ENCODE measurements at places on chromosomes 11 and 22.

DNA sequence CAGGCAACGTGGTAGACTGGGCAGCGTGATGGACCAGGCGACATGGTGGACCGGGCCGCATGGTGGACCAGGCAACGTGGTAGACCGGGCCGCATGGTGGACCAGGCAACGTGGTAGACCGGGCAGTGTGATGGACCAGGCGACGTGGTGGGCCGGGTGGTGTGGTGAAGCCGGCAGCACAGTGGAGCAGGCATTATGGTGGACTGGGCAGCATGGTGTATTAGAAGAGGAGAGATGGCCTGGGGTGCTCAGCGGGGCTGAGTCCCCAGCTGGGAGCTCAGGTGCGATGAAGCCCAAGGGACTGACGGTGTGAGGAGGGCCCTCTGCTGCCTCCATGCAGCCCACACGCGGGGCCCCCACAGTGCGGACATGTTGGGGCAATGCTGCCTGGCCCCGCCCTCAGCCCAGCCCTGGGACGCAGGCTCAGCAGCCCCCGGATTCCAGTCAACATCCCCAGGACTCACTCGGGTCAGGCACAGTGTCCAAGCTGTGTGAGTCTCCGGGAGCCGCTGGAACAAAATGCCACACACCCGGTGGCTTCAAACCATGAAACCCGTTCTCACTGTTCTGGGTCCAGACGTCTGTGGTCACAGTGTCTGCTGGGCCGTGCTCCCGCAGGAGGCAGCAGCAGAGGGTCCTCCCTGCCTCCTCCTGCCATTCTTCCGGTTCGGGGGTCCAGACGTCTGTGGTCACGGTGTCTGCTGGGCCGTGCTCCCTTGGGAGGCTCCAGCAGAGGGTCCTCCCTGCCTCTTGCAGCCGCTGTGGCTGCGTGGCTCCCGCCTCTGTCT is 1084.9 kb downstream of the BRD1 start:
- DNase-seq = no peak

DNA sequence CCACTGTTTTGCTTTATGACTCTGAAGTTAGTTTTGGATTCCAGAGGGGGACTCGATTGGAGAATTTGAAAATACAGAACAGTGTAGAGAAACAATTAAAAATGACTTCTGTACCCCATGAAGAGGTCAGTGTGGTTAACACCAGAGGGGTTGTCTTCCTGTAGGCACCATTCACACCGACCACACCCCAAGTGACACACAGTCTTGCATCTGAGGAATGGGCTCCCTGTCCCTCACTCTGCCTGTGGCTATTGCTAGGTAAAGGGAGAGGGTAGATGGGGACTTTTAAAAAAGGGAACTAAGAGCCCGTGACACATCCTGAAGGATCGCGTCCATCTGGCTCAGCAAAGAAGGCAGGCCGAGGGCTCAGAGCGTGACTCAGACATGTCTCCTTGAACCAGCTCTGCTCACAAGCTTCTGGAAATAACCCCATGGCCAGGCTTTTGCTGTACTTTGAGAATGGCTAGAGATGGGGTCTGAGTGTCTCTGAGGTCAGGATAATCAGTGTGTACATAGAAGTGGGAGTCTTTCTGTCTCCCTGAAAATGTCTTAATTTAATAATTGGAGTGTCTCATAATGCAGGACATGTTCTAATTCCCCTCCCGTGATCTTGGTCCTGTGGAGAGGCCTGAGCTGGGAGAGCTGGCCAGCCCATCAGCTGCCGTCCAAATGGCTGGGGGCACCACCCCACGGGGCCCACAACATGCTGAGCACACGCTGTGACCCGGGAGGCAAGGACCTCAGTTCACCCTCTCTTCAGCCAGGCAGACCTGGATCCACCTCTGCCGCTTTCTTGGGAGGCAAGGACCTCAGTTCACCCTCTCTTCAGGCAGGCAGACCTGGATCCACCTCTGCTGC is 39.3 kb downstream of the SGSM1 start:
- DNase-seq = no peak

GRCh38 chr11:126722956-126723664 is 277.5 kb downstream of the KIRREL3 start:
- no peak for DNase-seq

DNA sequence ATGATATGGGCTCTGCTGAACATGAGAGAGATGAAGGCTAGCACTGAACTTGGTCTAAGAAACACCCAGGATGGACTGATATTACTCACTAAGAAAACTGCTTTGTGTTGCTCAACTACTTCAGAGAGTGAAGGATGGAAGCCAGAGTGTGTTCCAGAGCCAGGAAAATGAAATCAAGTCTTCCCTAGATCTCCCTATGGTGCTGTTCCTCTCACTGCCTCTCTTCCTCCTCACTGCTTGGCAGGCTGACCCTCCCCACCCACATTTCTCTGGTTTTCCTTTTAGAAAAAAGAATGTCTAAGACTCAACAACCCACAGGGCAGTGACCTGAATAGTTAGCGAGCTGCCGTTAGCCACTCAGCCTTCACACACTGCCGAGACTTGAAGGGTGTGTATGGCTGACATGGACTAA is 65.6 kb downstream of the CCDC81 start:
- no peak for DNase-seq

GRCh38 chr11:69465236-69466000 is 16.0 kb upstream of the LINC01488 start:
- DNase-seq = no peak

GRCh38 chr11:43921561-43922294 is 20.7 kb upstream of the C11orf96 start:
- DNase-seq = no peak

GRCh38 chr11:96149743-96150555 is 193.0 kb downstream of the MAML2 start:
- DNase-seq = no peak

DNA sequence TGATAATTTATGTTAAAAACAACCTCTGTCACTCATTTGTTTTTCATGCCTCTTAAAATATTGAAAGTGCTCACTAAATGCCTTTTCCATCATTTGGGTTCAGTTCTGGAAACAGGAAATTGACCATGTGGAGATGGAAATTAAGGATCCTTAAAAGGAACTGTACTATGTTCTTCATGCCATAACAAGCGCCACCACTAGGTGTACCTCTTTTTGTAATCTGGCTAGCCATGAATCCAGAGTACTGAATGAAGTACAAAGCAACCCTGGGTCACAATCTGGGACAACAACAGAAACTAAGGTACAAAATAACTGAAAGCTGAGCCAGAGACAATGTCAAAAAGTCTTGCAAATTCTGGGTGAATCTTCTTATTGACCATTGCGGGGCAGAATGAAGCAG is 559.1 kb downstream of the FAM181B start:
- DNase-seq = no peak

GRCh38 chr11:75413864-75414263 is 14.5 kb downstream of the RPS3 start:
- DNase-seq = no peak

- DNase-seq = no peak
Measured at GRCh38 chr22:35621451-35621850, 4.3 kb upstream of the MB start.

GRCh38 chr11:108670451-108670850 is 5.6 kb downstream of the DDX10 start:
- no peak for DNase-seq

- DNase-seq = no peak
Measured at GRCh38 chr11:61472868-61473267, 35.7 kb upstream of the LRRC10B start.

DNA sequence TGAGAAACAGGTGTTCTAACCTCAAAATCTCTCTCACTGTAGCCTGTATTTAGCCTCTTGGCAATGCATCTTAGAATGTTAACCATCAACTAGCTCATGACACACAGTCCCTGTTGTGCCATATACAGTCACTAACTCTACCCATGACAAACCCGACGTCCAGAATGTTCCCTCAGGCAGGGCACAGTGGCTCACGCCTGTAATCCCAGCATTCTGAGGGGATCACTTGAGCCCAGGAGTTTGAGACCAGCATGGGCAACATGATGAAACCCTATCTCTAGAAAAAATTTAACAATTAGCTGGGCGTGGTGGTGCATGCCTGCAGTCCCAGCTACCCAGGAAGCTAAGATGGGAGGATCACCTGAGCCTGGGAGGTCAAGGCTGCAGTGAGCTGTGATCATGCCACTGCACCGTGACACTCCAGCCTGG is 18.2 kb upstream of the CCDC34 start:
- DNase-seq = no peak

DNA sequence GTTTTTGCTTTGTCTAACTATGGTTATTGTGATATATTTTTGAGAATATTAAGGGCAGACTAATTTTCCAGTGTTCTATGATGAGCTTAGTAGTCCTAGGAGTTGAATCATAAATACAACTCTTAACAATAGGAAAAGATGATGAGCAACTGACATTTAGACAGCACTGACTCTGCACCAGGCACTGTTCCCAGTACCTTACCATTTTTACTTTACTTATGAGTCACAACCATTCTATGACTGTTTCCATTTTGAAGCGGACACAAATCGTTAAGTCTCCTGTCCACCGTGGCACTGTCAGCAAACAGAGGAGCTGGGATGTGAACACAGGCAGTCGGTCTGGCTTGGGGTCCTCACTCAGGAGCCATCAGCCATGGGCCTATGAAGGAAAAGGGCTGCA is 3.4 kb upstream of the SCGB2A2 start:
- DNase-seq = no peak

GRCh38 chr11:68935066-68935465 is 31.4 kb downstream of the IGHMBP2 start:
- DNase-seq = no peak

GRCh38 chr22:17884893-17885292 is 110.6 kb upstream of the BID start:
- DNase-seq = no peak

DNA sequence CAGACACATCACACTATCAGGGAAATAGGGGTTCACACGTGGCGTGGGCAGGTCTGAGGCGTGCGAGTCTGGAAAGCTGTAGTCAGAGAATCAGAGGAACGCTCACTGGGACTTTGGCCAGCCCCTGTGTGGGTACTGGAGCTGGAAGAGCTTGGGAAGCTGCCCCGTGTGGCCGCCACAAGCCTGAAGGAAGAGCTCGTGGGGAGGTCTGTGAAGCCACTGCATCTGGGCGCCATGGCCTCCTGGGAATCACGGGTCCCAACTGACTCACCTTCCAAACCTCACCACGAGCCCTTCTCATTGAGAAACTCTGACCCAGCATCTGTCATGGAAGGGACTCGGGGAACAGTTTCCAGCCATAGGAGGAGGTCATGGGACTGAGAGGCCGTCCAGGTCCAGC is 5.9 kb upstream of the MRGPRF start:
- no peak for DNase-seq

DNA sequence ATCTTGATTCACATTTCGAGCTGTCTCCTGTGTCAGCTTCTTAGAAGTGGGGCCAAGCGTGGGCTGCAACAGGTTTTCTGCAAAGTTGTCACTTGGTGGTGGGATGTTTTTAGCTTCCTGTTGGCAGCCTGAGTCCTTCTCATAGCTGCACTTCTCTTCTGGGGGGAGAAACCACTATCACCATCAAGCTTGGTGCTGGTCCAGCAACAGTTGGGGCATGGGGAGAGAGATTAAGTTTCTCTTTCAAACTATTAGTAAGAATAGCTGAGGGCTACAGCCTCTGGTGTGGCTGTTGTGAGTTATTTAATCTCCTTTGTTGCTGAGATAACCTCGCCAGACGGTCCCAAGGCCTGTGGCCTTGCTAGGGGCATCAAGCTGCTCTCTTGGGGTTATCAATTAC is 123.3 kb upstream of the CRYBB3 start:
- DNase-seq = peak; percentile 73

DNA sequence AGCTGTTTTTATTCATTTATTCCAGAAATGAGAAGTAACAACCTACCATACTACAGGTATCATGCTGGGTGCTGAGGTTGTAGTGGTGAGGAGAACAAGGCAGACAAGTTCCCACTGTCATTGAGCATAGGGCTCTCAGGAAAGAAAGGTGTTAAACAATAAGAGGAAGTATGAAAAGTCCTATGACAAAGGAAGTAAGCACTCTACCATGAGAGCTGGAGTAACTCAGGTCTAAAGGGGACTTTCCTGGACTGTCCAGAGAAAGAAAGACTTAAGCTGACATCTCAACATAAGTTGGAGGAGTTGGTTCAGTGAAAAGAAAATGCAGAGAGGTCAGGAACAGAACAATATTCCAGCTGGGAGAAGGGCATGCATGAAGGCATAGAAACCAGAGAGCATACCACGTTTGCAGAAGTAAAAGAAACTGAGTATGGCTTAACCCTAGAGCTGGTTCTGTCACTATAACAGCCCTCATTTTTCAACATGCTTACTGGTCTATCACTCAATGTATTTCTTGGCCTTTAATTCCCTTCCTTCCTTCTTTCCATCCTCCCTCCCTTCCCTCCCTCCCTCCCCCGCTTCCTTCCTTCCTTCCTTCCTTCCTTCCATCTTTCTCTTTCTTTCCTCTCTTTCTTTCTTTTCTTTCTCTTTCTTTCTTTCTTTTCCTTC is 137.8 kb upstream of the BDNF start:
- DNase-seq = no peak

DNA sequence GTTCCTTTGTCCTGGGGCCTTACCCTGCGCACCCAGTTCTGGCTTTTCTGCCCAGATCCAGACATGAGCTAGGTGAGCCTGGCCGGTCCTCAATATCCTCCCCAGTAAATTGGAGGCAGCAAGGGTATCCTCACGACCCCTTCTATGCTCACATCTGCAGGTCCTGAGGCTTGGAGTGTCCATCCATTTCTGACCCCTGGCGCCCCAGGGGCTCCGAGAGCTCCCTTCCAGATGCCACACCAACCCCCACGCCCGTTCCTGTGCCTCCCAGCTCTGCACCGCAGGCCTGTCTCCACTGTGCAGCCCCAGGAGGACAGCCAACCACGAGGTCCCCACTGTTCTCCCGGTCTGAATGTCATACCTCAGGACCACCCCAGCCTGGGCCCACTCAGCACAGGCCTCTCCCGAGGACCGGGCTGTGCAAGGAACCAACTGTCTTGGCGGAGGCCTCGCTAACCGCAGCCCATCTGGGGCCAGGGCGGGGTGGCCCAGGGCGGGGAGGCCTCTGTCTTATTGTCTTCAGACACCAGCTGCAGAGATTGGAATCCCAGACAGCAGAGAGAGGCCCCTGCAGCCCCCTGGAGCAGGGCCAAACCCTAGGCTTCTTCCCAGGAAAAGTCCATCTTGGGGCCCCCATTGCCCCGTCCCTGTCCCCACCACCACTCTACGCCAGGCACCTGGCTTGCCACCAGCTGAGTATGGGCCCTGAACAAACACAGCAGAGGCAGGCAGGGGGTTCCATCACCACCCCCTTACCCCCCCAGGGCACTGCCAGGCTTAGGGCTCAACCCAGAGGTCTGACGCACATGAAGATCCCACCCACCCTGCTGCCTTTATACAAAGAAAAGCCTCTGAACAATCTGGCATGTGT is 39.3 kb downstream of the ALX4 start:
- DNase-seq = no peak

DNA sequence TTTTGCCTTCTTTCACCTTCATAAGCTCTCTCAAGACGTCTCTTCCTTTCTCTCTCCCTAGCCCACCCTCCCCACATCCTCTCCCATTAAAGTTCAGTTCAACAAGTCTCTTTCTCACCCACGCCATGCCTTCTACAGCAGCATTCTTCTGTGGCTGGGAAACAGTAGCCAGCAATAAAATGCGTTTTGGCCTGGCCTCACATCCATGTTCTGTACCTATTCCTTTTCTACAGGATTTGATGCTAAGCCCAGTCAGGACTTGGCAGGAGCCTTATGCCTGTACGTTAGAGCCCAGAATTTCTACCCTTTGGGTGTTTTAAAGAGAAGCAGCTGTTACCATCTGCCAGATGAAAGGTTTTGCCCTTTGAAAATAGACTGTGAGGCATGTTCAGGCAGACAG is 7.1 kb upstream of the CD44 start:
- no peak for DNase-seq

GRCh38 chr11:15106201-15106965 is 8.3 kb upstream of the INSC start:
- no peak for DNase-seq

GRCh38 chr22:19679522-19680101 is 34.7 kb upstream of the SEPTIN5 start:
- DNase-seq = peak; percentile 55
